ENCODE measurements at places on chromosomes 4 and X.

DNA sequence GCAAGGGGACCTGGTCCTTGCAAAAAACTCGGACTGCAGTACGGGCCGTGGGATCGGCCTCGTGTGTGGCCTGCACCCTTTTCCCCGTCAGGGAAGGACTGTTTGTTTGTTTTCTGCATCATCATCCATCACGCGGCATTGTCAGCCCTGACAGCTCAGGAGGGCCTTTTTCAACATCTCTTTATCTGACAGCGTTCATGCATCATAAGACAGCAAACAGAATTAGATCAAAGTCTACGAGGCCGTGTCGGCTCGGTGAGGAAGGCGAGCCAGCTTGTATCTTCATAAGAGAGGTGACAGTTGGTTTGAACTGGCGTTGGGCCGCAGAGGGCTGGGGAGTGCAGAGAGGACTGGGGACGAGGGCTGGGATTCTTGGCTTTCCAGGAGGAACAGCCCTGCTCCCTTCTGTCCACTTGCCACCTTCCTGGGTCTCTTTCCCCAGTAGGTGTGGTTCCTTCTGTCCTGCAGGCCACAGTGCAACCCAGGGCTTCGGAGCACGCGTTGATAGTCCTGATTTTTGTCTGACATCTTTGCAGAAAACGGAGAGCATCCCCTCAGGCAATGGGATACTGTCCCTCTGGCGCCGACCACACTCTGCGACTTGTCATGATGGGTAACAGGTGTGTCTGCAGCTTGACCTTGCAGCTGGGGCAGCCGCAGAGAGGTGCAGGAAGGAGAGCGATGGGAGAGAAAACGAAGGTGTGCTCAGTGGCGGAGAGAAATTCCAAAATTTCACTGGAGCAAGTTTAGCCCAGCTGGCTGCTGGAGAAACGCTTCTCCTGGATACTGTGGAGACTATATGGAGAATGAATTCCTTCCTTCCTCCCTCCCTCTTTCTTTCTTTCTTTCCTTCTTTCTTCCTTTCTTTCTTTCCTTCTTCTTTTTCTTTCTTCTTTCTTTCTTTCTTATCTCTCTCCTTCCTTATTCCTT, 104.0 kb upstream of the SHOX start:
- no peak for DNase-seq

GRCh38 chr4:159564615-159565014, 461.7 kb downstream of the RAPGEF2 start:
- DNase-seq: no peak

- no peak for DNase-seq
These were observed 75.0 kb downstream of the ZFYVE28 start for GRCh38 chr4:2343476-2343875.

DNA sequence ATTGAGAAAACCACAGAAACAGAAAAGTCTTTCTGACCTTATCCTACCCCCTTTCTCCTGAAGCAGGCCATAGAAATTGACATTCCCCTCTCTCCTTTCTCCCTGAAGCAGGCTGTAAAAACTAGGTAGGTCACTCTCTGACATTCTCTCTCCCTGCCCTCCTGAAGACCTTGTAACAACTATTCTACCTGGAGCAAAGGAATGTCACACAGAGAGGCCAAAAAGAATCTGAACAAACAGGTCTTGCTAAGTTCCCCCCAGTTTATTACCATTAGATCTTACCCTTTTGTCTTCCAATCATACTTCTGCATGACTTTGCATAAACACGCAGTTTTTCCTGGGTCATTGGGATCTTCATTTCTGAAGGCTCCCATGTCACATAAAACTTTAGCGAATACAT, 198.3 kb upstream of the GYPA start:
- no peak for DNase-seq

DNA sequence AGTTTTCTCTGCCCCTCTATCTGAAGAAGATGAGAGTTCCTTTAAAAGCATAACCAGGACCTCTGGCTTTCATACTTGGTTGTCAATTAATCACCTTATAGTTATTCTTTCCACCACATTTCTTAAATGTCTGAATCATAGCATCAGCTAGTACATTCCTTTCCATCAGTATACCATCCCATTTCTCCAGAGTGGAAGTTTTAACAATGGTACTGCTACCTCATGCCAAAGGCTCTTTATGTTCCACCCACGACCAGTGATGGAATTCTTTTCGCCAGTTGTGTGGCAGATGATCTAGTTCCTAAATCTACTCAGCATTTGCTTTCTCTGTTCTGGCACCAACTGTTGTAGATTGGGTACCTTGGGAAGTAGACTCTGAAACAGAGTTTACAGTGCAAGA, 379.8 kb downstream of the ZNF674 start:
- peak; percentile 51 for DNase-seq

DNA sequence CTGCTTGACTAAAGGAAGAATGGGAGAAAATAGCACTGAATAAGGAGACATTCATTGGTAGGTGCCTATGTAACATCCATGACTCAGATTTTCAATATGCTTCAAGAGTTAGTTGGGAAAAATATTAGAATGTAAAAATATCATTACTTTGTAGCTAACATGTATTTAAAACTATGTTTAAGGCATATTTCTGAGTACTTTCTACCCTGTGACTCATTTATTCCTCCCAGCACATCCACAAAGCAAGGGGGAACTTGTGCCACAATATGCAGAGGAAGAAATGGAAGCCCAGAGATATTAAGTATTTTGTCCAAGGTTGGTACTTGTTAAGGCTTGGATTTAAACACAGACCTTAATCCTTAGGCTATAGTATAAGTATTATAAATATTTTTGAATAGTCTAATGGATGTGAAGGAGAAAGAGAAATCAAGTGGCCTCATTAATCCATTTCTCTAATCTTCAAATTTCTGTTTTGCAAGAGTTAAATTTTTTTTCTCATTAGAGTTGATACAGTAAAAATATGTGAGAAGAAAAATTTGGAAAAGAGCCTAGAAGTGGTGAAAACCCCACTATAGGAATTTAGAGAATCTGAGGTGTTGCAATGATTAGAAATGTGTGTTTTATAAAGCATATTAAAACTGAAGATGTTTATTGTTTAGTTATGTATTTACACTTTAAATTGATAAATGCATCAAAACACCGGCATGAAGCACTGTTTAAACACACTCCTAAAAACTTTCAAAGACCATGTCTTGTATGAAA, 149.3 kb upstream of the GYPA start:
- peak; percentile 44 for DNase-seq

GRCh38 chr4:178856139-178856800, 1414.0 kb upstream of the AGA start:
- no peak for DNase-seq

- no peak for DNase-seq
These were observed 102.8 kb downstream of the FRMPD4 start for GRCh38 chrX:12241026-12241425.

DNA sequence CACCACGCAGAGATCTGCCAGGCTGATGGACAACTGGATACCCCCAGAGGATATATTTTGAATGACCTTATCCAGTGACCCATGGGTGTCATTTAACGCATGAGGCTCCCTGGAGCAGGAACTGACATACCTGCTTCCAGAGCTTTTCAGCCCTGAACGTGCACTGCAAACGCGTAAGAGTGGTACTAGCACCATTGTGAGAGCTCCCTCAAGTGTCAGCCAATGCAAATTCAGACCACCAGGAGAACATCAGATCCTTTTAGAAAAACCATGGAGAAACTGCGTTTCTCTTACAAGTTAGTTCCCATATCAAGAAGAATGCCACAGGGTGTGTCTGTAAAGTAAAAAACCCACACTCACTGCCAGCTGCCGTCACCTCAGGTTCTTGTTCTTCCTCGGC, 7.3 kb downstream of the TREX2 start:
- DNase-seq: peak; percentile 30

- DNase-seq: no peak
These were observed 25.5 kb upstream of the USO1 start for GRCh38 chr4:75698963-75699228.

DNA sequence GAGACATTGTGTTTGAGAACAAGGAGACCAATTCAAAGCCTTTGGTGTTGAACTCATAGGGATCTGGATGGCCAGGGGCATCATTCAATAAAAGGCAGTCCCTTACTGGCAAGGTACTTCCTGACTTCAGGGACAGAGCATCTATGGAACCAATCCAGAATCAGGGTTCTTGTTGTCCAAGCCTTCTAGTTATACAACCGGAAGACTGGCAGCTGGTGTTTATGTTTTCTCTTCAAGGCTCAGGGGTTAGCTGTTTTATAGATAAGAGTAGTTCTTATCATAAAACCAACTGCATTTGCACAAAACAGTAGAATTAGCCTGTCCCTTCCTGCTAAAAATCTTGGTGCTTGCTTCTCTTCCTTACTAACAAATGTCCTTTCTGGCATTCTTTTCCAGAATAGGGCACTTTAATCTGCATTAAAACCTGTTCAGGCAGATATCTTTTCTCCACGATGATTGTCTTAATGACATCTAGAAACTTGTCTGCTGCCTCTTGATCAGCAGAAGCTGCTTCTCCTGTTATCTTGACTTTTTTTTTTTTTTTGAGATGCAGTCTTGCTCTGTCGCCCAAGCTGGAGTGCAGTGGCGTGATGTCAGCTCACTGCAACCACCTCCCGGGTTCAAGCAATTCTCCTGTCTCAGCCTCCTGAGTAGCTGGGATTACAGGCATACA, 38.4 kb upstream of the ARHGEF6 start:
- DNase-seq: no peak

DNA sequence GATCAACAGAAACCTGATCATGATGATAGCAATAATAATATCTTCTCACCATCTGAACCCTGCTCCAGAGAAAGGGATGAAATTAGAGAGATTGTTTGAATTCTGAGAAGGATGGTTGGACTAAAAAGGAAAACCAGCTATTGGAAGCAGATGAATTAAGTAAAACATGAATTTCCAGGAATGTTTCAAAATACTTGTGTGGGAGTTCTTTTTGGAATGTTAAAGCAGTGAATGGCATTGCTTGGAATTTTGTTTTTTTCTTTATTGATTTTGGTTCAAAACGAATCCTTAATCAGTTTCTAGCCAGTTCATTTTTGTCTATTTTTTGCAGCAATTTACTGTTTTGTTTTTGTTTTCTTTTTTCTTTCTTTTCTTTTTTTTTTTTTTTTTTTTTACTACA, 150.3 kb downstream of the NHS start:
- DNase-seq: no peak

DNA sequence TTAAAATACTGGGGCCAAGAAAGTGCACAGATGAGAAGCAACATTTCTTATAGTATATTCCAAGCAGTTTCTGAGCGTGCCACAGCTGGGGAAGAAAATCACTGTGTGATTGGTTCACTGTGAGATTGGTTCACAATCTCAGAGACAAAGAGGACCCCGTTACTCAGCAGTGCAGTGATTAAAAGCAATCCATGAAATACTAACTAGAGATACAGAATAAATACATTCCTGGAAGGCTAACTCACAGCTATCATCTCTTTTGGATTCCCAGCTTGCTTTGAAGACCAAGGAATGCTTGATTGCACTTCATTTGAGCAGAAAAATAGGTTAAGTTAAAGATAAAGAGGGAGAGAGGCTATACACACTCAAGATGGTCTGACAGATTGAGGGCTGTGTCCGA, 132.1 kb upstream of the RAPGEF2 start:
- no peak for DNase-seq

GRCh38 chr4:81137446-81137845, 77.6 kb downstream of the PRKG2 start:
- DNase-seq: peak; percentile 22

- no peak for DNase-seq
These were observed 279.7 kb upstream of the FSTL5 start for GRCh38 chr4:162443510-162443909.

DNA sequence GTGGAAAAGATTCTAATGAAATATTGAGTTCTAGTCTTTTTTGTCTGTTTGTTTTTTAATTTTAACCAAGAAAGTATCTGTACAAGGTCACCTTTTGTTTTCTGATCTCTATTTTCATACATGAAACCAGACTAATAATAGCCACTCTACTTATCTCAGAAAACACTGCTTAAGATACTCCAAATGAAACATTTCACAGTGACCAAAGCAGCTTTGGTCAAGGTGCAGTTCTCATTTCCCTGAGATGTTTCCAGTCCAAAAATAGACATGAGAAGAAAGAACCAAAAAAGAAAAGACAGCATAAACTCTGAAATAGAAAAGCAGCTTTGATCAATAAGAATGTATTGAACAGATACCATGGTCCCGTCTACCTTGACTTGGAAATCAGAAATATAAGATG, 782.8 kb downstream of the RAB28 start:
- no peak for DNase-seq
